ENCODE measurements at places on chromosomes 5 and 9.
A peak's percentile ranks its signal among the peaks of the same experiment; 100 is the strongest.

GRCh38 chr5:179406031-179406961 is 61.0 kb upstream of the ADAMTS2 start:
- peak; percentile 19 for DNase-seq

- DNase-seq = peak; percentile 26
Observed at GRCh38 chr5:82330530-82331270, 52.5 kb upstream of the RPS23 start.

DNA sequence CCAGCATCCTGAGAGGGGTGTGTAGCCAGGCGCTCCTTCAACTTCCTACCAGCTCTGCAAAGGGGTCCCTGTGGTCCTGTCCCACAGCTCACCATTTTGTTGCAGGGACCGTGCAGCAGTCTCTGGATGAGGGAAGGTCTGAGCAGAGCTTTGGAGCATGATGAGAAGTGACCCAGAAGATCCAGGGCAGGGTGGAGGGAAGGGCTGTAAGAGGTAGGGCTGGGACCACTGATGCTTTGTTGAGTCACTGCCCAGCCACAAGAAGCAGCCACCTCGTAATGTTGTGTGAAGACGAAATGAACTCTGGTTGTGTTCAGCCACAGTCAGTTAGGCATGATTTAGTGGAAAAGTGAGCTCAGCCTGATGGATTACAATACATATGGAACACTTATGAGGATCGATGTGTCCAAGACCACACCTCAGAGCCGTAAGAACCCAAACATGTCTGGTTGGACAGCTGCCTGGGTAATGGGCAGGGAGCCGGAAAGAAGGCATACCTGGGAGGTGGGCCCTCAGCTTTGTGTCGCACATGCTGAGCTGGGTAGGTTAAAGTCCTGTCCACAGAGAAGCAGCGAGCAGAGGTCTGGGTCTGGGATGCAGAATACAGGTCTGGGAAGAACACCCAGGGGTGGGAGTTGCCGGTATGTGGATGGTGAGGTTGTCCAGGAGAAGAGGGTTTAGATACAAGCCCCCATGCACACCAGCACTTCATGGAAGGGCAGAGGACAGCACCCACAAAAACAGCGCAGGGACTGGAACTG is 250.1 kb downstream of the GADD45G start:
- DNase-seq = no peak

DNA sequence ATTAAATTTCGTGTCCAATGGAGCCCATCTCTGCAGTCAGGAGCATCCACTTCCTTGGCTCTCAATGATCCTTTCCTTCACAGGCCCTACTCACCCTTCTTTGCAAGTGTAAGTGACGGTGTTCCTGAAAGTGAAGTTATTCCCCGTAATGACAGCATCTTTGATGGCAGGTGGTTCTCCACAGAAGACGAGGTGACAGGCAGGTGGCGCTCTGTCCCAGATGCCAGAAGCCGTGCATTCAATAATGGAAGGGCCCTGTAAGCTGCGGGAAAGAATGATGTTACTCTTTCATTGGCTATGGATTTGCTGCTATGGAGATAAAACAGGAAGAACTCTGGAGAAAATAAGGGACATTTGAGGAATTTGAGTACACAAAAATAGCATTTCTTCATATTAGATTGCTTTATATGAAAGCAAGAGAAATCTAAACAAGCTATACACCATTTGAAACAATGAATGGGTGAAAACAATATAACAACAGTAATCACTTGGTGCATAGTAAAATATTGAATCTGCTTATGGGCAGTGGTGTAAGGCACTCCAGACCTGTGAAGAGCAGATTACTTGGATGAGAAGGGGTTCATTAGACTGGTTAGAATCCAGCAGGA is 89.9 kb upstream of the TXNDC8 start:
- DNase-seq = peak; percentile 49

DNA sequence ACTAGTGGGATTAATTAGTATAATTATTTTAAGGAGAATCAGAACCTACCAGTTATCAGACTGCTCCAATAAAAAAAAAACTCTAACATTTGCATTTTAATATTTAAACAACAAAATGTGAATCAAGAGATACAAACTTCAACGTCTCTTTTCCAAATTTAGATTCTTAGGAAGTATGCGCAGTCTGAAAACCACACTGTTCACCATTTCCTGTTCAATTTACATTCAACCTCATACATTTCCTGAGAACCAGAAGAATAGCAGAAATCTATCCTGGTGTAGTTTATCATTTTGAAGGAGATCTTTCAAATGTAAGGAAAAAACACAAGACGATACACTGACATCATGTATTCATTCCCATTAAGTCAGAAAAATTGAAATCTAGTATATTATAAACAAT is 869.2 kb downstream of the EFNA5 start:
- DNase-seq = no peak

DNA sequence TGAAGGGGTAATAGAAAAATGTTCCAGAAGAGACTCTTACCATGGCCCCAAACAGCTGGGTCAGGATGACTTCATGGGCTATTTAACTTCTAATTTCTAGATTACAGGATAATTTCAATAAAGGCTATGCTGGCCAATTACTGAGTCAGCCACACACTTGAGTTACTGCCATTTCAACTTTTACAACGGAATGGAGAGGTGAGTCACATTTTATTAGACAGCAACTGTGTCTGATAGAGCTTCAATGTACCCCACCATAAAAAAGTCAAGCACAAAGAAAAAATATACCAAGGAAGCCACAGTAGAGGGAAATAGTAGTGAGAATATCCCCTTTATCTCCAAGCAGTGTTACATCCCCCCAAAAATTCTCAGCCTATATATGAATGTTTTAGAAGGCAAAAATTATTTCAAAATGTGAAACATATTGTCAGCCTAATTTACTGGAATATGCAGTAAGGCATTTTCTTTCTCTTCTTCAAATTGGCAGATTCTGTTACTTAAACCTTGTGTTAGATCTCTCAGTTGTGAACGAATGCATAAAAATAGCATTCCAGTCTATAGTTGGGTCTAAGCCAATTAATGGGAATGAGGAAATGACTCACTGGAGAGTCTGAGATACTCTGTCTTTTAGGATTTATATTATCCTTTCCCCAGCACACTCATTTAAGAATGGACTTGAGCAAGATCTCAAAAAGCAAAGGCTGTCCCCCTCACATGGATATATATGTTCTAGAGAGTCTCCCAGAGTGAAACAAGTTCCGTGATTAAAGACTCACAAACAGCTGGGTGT is 47.1 kb upstream of the RAI14 start:
- peak; percentile 97 for DNase-seq

DNA sequence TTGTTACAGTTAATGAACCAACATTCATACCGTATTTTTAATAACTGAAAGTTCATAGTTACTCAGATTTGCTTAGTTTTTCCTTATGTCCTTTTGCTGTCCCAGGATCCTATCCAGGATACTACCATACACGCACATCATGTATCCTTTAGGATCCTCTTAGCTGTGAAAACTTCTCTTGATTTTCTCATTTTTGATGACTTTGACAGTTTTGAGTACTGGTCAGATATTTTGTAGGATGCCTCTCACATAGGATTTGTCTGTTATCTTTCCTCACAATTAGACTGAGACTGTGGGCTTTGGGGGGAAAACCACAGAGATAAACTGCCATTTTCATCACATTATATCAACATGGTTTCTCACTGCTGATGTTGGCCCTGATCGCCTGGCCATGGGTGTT is 491.3 kb upstream of the TRPC7 start:
- no peak for DNase-seq

DNA sequence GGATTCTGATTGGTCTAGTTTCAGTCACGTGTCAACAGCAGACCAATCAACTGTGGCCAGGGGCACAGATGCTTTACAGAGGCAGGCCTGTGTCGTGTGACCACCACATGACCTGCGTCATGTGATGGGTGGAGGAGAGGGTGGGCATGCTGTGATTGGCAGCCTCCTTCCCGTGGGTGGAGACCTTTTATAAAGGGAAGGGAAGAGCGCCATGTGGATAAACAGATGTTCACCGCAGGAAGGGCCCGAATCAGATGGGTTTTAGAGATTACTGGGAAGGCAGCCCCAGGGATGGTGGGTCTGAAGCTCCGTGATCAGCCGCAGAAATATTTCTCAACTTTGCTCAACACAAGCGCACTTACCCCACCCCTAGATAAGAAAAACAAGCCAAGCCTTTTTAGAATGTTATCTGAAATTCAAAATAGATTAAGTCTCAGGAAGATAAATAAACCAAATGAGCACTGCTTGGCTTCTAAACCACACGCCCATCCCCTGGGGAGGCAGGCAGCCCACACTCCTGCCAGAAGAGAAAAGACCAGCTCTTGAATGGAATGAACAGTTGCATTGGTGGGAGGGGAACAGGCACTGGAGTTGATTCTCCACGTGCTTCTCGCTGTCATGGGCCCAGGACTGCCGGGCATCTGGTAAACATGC is 43.6 kb downstream of the ROPN1L start:
- peak; percentile 80 for DNase-seq

DNA sequence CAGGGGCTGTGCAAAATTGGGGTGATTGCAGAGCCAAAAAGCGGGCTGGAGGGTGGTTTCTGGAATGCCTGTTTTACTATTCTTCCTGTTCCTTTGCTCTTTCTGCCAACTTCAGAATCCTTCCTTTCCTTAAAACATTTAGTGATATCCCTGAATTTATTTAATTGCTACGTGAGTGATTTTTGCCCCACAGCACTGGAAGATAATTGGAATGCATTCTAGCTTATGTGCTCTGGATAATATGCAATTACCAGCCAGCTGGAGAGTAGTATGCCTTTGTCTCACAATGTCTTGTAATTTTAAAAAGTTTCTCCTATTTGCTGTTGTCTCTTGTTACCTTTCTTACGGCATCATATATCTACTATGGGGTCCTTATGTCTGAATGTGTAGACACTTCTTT is 115.8 kb downstream of the SMARCA2 start:
- DNase-seq = no peak

DNA sequence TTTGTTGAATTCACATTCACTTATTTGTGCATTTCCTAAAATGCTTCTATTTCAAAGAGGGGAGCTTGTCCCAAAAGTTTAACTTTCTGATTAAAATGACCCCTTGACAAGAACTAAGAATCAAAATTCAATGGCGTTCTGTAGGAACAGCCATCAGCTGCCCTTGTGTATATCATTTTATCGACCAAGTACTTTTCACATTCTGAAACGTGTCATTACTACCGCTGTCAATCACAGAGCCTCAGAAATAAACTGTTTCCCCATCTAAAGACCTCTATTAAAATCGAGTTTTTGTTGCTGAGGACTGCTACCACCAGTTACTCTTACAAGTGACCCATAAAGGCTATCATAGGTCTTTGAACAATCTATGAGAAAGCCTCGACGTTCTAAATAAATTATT is 1.6 kb upstream of the FOXD1 start:
- DNase-seq = no peak

DNA sequence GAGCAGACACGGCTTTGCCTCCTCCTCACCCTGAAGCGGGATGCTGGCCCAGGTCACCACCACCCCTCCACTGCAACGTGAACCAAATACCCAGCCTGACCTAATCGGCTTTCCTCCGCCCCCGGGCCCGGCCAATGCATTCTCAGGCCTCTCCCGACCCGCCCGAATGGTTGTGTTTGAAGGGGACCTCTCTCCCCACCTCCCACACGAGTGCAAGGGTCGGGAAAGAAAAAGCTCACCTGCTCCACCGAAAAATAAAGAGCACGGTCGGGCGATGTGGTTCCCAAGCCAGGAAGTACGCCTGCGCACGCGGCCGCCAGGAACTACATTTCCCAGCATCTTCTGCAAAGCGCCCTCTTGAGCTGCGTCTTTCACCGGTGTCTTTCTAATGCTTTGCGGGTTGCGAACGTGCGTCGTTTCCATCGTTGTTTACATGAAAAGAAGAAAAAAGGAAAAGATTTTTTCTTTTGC is at the start of gene ZNF883:
Gene ZNF883 (minus strand): TSS at position 282 of the 471 bp plus-strand sequence.
- DNase-seq = peak; percentile 51

GRCh38 chr9:97966493-97966892 is 16.6 kb upstream of the ANP32B start:
- DNase-seq = no peak

GRCh38 chr5:80860924-80861613 is 99.1 kb upstream of the RASGRF2 start:
- peak; percentile 94 for DNase-seq

DNA sequence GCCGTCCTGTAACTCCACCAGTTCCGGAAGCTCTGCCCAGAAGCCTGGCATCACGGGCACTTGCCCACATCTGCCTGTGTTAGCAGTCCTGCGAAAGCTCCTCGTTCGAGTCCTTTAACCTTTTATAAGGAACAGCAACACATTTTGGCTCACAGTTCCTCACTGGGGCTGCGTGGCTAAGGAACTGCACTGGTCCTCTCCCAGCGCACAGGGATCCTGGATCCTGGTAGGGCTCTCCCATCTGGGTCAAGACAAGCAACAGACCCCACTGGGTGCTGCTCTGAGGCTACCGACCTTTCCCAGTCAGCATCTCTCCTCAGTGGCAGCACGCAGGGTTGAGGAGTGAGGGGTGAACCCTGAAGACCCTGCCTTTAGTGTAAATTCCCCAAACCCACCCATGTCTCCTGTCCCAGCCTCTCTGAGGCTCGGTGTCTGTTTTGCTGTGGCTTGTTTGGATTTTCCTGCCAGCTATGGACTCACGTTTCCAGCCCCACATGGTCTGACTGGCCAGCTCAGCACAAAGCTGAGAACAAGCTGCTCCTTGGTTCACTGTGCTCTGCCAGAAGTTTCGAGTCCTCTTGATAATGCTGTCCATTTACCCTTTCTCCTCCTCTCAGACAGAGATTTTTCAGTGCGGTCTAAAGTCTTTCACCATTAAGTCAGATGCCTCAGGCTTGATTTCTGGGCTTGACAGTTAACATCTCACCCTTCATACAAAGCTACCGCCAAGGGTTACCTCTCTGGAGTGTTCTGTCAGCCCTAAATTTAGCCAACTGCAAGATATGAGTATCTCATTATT is 80.0 kb downstream of the AK8 start:
- DNase-seq = no peak

- DNase-seq = no peak
Observed at GRCh38 chr9:111896942-111897600, 457 bp downstream of the UGCG start.

DNA sequence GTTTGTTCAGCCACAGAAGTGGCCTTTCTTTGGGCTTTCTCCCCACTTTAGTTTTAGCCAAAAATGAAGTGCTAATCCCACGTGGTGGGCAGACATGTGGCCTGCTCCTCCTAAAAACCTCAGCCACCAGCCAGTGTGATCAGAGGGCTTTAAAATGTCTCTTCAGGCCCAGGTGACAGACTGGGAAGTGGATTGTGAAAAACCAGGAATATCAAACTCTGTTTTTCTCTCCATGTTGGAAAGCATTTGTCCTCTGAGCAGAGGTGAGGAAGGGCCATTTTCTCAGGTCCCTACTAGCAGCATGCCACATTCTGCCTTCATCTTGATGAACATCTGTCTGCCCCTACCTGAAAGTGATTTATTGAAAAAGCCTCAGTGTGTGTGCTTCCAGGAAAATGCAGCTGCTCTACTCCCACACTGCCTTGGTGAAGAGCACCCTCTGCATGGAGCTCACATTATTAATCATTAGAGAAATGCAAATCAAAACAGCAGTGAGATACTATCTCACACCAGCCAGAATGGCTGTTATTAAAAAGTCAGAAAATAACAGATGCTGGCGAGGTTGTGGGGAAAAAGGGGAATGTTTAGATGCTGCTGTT is 181.2 kb upstream of the DMAC1 start:
- no peak for DNase-seq

GRCh38 chr5:135004376-135004775 is 29.7 kb downstream of the PITX1 start:
- DNase-seq = no peak

Measured in fibroblast of upper back skin (primary cell).